Stimulated activated CD8-positive, alpha-beta memory T cell treated with anti-CD3 and anti-CD28 coated beads, Interleukin-4, amount 100 ng/mL, for 48 hours (primary cell): ENCODE measurements at places on chromosomes 16 and 17.

GRCh38 chr17:83081684-83082201 is 2.3 kb downstream of the METRNL start:
- peak; percentile 44 for DNase-seq

DNA sequence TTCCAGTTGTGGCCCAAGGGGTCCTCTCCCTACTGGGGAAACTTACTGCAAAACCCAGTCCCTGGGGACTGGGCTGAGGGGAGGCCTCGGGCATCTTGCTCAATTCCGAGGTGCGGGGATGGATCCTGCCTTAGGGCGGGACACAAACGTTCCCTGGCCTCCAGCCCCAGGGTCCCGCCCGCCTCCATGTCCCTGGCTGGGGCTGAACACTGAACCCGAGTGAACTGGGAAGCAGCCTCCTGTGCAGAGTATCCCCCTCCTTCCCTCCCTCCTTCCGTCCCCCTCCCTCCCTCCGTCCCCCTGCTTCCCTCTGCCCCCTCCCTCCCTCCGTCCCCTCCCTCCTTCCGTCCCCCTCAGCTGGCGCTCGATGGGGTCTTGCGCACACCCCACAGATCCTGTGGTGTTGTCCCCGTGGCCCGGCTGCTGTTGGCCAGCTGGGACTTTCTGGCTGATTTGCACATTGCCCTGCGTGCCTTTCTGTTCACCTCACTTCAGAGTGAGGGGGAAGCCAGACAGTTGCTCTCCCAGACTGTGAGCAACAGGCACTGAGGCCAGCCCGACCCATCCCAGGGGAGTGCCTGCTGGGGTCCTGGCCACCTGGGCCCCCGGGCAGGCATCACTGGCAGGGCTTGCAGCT is 5.5 kb downstream of the TRAF7 start:
- no peak for DNase-seq

DNA sequence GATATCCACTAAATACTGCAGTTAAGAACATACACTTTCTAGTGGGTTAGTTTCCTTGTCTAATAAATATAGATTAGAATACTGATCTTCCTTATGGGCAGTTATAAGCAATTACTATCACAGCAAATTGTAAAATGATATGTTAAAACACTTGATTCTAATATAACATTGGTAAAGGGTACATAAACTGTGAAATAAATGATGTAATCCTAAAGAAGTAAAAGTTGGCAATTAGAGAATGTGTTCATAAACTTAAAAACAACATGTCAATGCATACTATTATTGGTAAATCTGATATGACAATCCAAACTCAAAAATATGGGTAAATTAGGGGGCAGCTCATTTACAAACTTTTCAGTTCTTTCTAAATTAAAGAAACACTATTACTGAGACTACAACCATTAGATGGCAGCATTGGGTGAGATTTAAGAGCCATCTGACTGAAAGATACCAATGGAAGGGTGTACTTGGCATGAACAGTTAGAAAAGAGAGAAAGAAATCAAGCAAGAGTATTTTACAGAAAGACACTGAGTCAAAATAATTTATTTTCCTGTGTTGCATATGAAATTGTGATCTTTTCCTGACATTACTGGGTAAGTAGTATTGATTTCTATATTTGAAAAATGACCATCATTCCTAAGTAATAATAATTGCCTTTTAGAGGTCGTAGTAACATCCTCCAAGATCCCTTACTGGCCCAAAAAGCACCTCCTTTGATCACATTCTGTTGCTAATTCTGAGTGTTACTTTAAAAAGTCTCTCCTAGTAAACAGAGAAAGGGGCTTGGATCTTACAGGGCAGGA is 119.6 kb downstream of the SPAG9 start:
- no peak for DNase-seq

DNA sequence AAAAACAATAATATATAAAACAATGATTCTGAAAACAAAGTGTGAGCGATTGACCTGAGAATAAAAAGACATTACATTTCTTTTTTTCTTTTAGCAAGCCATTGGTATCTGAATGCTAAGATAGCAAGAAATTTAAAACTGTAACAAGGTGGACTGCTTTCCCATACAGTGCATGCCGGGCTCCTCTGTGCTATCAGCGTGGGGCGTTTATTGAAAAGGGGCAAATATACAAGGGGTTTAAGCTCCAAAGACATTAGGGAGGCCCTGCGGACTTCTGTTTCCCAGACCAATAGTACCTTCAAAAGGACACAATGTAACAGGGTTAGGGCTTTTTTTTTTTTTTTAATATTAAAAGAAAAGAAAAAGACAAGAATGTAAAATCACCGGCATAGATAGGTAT is 261.3 kb downstream of the ZFHX3 start:
- no peak for DNase-seq

DNA sequence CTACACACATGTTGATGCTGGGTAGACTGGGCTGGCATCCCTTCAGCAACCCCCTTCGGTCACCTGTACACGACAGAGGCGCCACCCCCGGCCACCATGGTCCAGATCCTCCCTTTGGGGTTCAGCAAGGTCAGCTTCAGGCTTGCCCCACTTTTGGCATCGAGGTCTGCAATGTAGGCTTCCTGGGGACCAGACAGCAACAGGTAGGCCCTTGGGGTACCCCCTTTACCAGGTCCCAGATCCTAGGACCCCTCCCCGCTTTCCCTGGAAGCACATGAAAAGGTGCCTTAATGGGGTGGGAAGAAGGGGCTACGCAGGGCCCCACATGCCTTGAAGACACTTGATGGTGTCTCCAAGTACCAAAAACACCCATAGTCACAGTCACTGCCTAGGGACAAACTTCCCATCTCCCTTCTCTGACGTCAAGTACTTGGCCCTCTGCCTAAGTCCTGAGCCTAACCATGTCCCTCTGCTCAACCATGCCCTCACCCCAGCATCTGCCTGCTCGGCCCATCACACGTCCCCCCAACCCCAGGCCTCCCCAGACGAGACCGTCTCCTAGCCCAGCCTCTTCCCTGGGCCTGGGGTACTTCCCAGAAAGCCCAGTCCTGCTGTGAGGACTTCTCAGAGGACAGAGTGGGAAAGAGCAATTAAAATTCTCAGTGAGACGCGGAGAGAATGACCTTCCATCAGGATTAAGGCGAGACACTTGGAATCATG is 12.1 kb downstream of the ACLY start:
- DNase-seq: no peak

DNA sequence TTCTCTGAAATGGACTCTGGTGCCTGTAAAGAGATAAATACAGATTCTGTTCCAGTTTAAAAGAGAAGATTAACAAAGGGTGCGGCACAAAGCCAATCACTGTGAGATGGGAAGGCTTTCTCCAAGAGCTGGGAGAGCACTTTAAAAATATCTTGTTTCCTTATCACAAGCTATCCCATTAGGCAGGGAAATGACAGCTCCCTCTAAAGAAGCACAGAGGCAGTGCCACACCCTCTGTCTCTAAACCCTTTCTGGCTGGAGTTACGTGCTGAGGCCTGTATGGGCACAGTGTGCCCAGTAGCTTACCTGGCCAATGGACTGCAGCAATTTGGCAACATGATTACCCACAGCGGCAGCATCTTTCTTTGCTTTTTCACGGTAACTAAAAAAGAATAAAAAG is 9.0 kb upstream of the TERB1 start:
- no peak for DNase-seq

DNA sequence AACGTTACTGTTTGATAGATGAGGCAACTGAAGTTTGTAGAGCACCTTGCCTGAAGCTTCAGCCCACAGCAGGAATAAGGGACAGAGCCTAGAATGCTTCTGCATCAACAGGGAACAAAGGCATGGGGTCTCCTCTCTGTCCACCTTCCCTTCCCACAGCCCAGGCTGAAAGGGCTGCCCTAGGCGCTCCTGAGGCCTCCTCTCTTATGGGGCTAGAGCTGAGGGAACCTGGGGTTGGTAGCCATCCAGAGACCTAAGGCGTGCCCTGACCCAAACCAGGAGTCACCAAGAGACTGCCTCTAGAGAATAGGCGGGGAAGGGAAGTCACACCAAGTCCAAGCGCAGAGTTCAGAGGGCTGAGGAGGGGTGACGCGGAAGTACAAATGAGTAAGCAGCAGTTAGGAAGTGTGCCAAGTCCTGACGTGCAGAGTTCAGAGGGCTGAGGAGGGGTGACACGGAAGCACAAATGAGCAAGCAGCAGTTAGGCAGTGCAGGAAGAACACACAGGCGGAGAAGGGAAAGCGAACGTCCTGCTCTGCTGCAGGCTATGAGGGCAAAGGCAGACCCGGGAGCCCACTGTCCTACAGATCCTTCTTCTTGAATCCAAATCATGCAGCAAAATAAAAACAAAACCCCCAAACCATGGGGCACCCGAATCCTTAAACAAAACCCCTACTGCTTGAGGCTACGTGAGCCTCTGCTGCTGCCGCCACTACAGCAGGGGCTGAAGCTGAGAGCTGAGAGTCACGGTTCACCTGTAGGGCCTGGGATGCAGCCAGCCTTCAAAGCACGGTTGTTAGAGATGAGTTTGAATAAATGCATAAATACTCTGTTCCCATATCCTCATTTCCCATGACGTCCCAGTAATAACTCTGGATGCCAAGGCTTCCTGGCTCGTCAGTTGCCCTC is 2.7 kb upstream of the SPG7 start:
- peak; percentile 91 for DNase-seq

- no peak for DNase-seq
Observed at GRCh38 chr17:69111794-69112193, 29.9 kb downstream of the ABCA6 start.

GRCh38 chr16:30395992-30396585 is 869 bp downstream of the ZNF48 start:
- no peak for DNase-seq

DNA sequence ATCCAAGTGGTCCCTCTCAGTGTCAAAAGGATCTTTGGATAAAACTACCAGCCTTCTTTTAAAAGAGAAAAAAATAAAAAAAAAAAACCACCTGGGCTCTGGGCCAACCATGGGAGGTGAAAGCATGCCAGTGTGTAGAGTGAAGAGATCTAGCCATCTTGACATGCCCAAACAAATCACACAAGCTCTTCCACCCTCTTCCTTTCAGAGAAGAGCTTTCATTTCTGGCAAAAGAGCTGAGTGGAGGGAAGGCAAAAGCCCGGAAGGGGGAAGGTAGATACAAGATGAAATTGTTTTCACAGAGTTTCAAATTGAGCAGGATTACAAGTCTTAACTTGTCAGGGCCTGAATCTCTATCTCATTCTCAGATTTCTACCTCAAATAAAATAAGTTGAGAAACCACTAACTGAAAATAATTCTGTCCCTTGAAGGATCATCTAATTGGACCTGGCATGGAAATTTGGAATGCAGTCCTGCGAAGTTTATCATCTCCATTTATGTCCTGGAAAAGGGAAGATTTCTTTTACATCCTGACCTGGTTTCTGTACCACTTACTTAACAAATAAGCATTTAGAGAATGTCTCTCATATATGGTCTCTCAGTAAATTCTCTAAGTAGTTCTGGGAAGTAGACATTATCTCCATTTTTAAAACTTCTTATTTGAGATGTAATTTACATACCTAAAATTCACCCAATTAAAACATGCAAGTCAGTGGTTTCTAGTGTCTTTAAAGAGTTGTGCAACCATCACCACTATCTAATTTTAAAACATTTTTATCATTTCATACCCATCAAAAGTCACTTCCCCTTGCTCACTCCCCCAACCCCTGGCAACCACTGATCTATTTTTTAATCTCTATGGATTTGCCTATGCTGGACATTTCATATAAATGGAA is 93.7 kb downstream of the TANGO6 start:
- no peak for DNase-seq

DNA sequence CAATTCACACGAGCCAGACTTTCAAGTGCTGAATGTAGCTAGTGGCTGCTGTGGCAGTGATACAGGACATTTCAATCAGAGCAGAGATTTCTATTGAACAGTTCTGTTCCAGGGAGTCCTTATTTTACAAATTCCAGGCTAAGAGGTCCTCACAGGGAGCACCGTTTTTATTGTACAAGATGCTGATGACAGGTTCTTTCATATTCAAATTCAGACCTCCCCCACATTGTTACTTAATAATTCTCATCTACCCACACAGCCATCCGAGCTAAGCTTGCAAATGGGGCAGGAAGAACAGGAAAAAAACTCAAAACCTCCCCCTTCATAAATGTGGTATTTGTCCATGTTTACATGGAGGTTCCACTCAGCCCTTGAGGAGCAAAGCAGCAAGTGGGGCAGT is 9.8 kb downstream of the GABARAPL2 start:
- no peak for DNase-seq

- no peak for DNase-seq
Observed at GRCh38 chr16:9787717-9788116, 394.5 kb downstream of the GRIN2A start.

DNA sequence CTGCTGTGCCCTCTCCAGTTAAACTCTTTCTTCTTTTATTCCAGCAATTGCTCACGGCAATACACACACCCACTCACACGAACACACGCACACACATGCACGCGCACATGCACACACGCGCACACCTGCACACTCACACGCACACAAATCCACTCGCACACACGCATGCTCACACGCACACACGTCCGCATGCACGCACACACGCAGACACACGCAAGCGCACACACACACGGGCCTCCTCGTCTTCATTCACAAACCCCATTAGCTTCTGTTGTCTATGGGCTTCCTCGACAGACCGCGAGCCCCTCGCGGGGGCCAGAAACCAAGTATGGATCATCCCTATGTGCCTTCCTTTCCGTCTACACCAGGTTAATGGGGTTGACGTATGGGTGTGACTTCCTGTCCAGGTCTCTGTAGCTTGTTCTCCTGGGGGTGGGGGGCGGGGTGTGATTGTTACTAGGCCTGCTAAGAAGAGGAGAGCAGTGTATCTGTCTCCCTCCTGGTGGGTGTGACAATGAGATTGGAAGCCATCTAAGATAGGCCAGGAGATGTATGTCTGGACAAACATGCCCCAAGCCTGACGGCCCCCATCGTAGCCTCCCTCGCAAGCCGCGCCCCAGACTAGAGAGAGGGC is 670 bp upstream of the CTF1 start:
- no peak for DNase-seq

DNA sequence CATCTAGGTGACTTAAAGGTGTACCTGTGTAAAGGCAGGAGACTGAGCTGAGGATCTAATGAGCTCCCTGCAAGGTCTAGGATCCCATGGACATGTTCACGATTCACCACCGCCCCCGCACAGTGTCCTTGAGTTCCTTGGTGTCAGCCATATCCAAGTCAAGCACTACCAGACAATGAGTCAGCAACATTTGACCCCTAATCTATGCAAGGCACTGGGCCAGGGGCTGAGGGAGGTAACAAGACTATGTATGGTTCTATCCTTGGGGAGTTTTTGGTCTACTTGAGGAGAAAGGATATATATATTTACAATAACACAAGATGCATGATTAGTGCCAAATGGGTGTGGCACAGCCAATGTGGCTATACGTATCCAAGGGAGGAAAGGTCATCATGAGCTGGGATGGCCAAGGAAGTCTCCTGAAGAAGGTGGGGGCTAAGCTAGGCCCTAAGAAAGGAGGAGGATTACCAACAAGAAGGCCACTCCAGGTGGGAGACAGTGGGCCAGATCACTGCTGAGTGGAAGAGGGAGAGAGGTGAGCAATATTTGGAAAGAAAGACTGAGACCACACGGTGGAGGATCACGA is 35.0 kb downstream of the ITGB3 start:
- DNase-seq: no peak

- DNase-seq: no peak
Observed at GRCh38 chr16:77359065-77359502, 75.8 kb downstream of the ADAMTS18 start.
